Activated CD4-positive, alpha-beta T cell treated with anti-CD3 and anti-CD28 coated beads, Interleukin-2, amount 10 ng/mL, durations not matched to agents 7 days and 5 days (primary cell): ENCODE measurements at places on chromosomes 11 and 22. TPM values are rescaled to one million over a fixed set of nuclear protein-coding genes. Genes with fewer than 3 reads are reported as not detected.

The KLHL35 gene
- total RNA-seq = 0.50 TPM

The C22orf23 gene
- 0.23 TPM for total RNA-seq

DNA sequence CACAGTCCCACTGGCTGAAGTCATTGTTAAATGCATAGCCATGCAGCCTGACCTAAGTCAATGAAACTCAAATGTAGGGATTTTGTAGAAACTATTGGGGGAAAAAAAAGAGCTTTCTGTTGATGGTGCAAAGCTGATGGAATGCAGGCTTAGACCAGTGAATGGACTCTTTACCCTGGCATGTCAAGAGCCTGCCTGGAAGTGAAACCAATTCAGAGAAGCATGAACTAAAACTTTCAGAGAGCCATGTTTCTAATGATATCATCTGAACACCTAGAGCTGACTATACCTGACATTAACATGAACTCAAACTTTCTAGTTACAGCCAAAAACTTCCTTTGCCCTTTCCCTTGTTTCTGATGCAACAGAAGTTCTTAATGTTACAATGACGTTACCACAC, 89.0 kb downstream of the APIP start:
- no peak for DNase-seq

- DNase-seq = no peak
These were observed 57.6 kb downstream of the TSPAN18 start for GRCh38 chr11:44784436-44784760.

DNA sequence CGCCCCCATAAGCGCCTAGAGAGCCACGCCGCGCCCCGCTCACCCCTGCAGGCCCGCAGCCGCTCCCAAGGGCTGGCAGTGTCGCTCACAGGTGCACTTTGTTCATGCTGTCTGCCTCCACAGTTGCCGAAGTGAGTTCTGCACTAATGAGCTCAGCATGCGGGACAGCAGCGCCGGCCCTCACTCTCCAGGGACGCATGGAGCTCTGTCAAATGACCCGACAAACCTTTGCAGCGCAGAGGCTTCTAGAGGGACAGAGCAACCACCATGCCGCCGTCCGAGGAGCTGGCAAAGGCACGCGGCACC, 170.7 kb downstream of the OPCML start:
- DNase-seq = no peak

DNA sequence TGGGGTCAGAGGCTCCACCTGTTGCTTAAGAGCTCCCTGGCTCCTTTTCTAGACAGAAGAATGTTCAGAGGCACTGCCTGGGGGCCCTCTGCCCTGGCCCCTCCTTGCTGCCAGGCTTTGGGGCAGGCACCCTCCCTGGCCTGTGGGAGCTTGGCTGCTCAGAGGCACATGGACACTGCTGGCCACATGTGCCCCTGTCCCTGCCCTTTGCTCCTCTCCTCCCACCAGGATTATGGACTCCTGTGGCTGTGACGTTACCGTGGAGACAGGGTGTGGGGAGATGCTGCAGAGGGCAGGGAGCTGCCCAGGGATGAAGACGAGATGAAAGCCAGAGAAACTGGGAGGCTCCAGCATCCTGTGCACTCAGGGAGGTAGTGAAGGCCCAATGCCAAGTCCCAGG, 14.7 kb downstream of the DRD2 start:
- no peak for DNase-seq

The HEPACAM gene
- not detected for total RNA-seq

- no peak for DNase-seq
These were observed 400.5 kb downstream of the TENM4 start for GRCh38 chr11:79040348-79040747.

The OR8A1 gene
- not detected for total RNA-seq

DNA sequence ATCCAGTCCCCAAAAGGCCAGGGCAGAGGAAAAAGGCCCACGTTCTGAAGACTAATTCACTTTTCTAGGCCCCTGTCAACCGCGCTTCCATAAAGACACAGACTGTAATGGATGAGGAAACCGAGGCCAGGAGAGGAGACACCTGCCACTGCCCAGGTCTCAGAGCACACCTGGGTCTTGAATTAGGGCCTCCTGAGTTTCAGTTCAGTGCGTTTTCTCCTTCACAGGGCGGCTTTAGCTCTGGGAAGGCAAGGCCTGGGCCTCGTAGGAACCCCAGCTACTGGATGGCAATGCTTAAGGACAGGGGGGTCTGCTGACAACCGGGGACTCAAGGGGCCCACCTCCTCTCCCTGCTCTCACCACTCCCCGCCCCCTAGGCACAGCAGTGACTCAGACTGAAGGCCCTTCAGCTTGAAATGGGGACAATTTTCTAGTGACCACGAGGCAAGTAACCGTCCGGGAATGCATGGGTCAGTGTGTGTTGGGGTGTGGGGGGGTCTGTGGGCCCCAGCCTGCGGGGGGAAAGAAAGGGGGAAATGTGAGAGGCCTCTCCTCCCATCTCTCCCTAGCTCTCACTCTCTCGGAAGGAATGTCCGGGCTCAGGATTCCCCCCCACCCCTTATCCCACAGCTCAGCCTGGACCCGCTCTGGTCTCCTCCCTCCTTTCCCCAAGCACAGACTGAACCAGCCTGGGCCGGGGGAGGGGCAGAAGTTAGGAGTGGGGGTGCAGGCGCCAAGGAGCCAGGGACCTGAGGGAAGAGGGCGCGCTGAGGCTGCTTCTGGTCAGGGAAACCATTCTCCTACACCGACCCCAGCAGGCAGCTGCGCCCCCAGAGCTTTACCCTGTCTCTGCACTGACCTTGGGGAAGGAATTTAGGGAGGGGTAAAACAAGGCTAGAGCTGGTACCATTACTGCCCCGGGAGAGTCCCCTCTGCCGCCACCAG, 17.2 kb downstream of the CREB3L1 start:
- no peak for DNase-seq

DNA sequence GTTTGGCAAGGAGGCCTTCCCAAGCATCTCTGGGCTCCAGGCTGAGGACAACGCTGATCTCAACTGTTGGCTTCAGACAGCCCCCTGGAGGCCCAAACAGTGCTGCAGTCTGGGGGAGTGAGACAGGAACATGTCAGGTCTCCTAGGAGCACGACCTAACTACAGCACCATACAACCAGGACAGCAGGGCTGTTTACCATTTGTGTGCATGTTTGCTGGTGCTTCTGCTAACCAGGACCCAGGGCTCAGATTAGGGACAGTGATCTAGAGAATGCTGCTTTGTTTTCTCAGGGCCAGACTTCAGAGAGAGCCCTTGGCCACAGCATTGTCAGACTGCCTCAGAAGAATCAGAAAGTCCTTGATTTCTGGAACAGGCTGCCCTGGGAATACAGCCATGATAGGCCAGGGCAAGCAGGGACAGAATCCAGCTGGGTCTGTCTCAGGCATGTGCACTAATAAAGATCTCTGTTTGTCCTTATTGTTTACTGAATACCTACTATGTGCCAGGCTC, 126.5 kb downstream of the VPREB1 start:
- no peak for DNase-seq

DNA sequence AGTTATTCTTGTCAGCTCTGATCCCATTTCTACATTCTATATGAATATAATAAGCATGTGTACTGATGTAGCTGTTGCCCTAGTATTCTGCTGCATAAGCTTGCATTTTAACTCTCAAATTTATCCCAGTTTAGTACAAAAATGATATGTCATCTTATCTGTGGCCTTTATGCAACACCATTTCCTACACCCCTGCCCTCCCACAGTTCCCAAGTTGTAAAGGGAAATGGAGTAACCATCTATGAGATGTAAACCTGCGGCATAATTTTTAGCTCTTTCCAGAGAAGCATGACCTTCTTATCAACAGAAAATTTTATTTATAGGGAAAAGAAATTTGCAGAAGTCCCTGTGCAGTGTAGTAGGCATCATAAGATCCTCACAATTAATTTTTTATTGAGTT, 18.9 kb upstream of the CARD18 start:
- DNase-seq = no peak

DNA sequence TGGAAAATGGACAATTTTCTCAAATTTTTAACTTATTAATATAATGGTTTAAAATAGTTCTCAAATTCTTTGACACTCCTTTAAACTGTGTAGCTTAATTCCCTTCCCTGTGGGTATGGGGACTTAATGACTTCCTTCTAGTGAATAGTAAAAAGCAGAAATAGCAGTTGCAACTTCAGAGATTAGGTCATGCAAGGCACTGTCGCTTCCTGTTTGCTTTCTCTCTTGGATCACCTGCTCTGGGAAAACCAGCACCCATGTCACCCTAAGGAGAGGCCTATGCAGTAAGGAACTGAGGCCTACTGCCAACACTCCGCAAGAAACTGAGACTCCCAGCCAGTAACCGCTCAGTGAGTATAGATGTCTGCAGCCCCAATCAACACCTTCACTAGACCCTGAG, 5.5 kb upstream of the PANX3 start:
- no peak for DNase-seq

GRCh38 chr11:74849525-74850391, 99.1 kb downstream of the XRRA1 start:
- DNase-seq = no peak

GRCh38 chr11:31797190-31798056, 13.7 kb downstream of the PAX6 start:
- DNase-seq = no peak

The THY1 gene
- total RNA-seq = 0.15 TPM

DNA sequence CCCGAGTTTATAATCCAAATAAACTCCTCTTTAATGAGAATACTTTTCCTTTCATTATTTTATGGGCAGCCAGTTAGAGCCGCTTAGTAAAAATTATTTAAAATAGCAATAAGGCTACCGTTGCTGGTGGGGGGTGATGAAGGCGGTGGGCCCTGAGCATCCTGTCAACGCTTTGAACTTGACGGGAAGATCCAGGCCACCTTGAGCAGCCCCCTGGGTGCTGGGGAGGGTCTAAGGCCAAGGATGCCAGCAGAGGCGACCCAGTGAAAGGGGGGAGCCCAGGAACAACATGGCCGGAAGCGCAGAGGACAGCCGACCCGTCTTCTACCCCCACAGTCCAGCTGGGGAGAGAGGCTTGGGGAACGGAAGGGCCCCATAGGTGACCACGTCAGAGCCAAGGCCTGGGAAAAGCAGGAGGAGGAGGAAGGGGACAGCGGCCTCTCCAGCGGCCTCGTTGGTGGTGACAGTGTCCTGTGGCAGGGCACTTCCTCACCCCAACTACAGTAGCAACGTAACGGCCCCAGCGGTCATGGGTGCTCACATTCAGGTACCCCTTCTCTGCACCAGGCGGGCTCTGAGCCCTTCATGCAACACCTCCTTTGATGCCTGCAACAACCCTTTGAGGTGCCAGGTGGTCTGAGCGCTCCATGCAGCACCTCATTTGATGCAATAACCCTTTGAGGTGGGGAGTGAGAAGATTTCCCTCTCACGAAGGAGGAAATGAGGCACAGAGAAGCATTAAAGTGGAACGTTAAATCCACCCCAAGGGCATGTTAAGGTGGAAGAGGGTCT, 695.3 kb downstream of the TBC1D22A start:
- DNase-seq = no peak

The SLC22A6 gene
- not detected for total RNA-seq

GRCh38 chr11:128455766-128456165, 131.6 kb downstream of the ETS1 start:
- DNase-seq = no peak

DNA sequence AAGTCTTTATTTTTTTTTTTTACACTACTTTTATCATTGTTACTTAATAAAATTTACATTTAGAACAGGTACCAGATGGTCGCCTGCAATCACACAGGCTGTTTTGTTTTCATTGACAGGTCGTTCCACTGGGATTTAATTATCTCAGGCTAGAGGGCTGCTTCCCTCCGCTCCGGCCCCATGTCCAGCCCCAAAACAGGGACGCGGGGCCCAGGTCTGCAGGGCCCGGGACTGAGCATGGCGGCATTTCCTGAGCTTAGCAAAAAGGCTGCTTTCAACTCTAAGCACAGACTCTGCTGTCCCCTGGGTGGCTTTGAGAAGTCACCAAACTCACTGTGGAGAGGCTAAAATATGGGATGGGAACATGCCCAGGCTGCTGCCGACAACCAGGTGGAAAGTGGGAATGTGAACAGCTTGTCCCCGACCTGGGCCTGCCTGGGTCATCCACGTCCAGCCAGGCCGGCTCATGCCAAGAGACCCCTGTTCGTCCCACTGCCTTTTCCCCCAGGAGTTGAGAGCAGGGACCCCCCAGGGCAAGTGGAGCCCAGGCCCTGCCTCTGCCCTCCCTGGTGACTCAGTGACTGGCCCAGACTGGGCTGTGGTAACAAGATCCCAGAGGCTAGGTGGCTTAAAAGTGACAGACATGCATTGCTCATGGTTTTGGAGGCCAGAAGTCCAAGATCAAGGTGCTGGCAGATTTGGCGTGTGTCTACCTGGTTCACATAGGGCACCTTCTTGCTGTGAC, 150.0 kb downstream of the SHANK2 start:
- no peak for DNase-seq

The C1QTNF4 gene
- total RNA-seq = not detected

DNA sequence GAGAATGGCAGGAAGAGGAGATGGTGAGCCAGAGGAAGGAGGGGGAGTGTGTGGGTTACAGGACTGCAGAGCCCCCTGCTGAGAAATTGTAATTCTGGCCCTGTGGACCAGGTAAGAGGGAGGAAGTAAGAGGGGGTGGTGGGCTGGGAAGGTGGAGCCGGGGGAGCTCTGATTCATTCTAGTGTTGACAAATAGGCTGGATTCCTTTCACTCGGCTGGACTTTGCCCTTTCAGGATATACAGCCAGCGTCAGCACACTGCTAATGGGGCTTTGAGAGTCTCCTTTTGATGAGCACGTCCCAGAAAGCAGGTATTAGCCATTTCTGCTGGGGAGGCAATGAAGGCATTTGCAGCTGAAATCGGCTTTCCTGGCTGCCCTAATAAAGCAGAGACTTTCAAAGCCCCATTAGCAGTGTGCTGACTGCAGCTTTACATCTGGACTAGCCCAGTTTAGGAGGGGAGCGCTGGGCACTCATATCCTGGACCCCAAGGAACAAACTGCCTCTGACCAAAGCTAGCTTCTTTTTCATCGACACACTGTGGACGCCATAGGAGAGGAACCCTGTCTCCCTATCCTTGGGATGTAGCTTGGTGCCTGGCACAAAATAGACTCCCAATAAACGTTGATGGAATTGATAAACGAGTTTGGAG, 44.8 kb upstream of the CADM1 start:
- no peak for DNase-seq

The MRGPRX3 gene
- not detected for total RNA-seq

GRCh38 chr11:31445621-31446020, 63.8 kb downstream of the IMMP1L start:
- DNase-seq = no peak

The ZC3H7B gene
- 49.3 TPM for total RNA-seq

The MFRP gene
- not detected for total RNA-seq

DNA sequence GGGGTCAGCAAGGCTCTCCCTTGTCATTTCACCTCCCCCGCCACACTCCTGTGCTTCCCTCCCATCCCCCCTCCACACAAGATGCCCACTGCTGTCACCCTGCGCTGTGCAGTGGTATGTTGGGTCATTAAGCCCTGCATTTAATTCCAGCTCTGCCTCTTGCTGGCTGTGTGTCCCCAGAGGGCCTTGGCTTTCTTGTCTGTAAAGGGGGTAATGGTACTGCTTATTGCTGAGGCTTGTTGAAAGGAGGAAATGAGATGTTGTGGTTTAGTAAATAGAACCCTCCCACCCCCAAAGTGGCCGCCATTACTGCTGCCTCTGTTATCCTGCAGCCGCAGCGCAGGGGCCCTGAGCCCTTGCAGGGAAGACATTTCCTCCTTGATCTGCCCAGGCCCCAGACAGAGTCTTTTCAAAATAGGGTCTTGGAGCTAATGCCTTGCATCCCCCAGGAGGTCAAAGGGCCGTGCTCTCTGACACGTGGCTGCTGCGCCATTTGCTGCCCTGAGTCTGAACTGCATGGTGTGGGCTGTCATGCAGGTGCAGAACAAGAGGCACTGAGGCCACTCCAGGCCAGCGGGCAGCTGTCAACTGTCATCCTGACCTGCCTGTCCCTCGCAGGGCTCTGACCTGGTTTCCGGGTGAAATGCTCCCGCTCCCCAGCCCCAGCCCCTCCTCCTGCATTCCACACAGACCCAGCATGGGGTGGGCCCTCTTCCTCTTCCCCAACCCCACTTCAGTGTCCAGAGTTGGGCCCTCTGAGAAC, 18.7 kb downstream of the PVALB start:
- no peak for DNase-seq
